ENCODE measurements at places on chromosomes 2 and 18.

DNA sequence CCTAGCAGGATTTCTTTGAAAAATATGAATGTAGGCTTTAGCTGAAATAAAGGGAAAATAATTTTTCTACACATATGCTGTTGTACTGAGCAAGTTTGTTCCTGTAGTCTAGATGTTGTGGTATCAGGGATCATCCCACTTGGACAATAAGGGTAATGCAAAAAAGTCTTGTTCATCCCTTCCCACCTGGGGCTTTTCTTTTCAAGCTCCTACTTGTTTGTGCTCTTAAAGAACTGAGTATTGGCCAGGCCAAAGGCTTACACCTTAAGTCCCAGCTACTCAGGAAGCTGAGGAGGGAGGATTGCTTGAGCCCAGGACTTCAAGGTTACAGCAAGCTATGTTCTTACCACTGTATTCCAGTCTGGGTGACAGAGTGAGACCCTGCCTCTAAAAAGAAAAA, 35.5 kb downstream of the ZC3H6 start:
- no peak for DNase-seq

DNA sequence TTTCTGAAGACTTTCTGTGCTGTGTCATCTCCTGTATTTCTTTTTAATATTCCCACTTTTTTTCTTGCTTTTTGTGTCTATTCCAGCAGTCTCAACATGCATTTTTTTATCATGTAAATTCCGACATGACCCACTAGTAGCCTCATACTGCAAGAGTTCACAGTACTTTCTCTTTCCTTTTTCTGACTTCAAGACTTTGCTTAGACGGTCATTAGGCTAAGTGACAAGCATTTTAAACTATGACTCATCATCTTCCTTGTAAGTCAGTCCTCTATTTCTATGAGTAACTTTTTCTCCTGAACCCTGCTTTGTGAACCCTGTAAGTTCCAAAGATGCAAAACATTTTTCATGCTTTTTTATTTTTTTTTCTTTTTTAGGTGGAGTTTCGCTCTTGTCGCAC, 381.2 kb downstream of the TXNL1 start:
- no peak for DNase-seq

GRCh38 chr2:109446278-109447131, 167.3 kb downstream of the SEPTIN10 start:
- DNase-seq, result no peak

DNA sequence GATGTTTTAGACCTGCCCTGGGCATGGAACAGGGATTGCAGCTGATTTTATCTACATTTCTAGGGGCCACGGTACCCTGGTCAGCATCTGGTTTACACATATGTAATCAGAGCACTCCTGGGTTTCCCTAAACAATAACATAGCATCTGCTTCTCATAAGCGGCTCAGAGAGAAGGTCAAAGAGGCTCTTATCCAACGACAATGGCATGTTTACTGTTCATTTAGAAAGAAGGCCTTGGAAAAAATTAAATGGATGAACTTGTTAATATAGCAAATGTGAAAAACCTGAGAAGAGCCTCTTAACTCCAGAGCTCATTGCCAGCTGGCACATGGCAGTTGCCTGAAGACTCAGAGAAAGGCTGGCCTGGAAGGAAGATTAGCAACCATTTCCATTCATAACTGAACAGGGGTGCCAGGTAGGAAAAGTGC, 202.8 kb upstream of the THUMPD2 start:
- no peak for DNase-seq

- DNase-seq, result no peak
Measured at GRCh38 chr2:10910625-10911024, 1.1 kb upstream of the KCNF1 start.

DNA sequence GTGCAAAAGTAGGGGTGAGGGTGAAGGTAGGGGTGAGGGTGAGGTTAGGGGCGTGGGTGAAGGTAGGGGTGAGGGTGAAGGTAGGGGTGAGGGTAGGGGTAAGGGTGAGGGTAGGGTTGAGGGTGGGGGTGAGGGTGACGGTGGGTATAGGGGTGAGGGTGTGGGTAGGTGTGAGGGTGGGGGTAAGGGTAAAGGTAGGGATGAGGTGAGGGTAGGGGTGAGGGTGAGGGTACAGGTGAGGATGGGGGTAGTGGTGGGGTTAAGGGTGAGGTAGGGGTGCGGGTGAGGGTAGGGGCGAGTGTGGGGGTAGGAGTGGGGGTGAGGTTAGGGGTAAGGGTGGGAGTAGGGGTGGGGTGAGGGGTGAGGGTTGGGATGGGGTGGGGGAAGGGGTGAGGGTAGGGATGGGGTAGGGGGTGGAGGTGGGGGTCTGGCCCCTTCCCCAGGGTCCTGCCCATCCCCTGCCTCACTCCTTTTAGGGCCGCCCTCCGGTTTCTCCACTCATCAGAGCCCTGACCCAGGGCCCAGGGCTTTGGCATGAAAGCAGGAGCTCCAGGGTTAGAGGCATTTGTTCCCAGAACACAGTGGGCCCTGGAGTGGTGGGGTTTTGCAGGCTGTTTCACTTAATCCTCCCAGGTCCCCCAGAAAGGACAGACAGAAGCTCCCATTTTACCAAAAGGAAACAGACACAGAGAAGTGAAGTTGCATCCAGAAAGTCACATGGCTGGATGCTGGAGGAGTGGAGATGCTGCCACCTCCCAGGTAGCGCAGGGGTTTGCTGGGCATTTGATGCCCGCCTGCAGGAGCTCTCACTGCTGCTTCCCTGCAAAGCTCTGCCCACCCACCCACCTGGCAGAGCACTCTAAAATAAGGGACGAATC, 26.9 kb downstream of the SNORC start:
- DNase-seq, result no peak

DNA sequence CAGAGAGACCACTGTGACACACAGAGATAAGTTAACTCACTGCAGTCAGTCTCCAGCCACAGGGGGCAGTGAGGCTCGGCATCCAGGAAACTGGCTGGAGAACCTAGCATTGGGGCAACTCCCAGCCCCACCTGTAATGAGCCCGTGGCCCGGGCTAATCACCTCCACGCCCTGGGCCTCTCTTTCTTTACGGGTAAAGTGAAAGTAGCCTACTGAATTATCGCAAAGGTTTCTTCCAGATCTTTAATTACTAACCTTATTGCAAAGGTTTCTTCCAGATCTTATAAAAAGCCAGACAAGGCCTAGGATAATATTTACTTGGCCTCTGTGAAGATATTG, 45.7 kb upstream of the ACAA2 start:
- DNase-seq, result no peak

GRCh38 chr18:10101729-10102128, 187.9 kb downstream of the VAPA start:
- DNase-seq, result no peak

- no peak for DNase-seq
Measured at GRCh38 chr2:114709936-114710850, 267.8 kb downstream of the DPP10 start.

DNA sequence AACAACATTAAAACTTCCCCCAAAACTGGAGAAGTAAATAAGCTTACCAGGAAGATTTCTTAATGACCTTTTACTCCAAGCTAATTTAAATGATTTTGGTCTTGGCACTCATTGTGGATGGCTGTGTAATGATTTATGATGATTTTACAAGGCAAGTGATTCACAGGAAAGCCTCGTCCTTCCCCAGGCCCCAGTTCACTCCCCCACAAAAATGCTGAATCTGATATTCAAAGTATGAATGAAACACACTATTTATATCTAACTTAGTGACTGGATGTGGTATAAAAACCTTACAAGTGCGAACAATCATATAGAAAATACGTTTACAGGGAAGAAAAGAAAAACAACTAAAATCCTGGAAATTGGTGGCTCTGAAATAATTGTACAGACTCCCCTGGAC, 49.8 kb downstream of the ZNF516 start:
- no peak for DNase-seq

DNA sequence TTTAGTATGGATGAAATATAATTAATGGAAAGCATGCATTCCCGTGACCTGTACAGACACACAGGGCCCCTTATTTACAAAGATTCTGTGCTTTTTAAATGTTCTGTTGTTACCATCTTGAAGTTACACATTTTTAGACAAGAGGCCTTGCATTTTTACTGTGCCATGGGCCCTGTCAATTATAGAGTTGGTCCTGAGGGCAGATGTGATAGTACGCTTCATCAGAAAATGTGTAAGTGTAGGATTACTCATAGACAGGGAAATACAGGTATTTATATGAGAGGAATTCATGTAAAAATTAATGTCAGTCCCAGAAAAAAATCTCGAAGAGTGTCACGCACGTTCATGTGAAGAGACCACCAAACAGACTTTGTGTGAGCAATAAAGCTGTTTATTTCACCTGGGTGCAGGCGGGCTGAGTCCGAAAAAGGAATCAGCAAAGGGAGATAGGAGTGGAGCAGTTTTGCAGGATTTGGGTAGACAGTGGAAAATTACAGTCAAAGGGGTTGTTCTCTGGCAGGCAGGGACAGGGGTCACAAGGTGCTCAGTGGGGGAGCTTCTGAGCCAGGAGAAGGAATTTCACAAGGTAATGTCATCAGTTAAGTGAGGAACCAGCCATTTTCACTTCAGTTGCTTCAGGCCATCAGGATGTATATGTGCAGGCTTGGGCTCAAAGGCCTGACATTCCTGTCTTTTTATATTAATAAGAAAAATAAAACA, 12.2 kb upstream of the ALPK2 start:
- DNase-seq, result no peak

DNA sequence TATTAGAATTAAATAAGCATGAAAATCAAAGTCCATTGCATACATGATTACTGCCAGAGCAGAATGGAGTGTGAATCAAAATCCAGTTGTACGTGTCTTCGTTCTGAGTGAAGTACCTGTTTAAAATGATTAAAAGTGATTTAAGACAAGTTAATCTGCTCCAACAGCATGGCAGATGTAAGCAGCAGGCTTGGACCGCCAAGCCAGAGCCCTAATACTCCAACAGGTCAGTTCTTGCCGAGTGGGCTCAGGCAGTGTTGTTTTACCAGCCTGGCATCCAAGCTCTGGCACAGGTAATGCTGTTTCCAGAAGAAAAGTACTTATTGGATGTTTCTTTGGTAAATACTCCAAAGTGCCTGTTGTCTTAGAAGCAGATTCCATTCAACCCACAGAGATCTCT, 171.4 kb upstream of the EPAS1 start:
- no peak for DNase-seq

- DNase-seq, result no peak
Measured at GRCh38 chr18:49865401-49865800, 52.1 kb upstream of the ACAA2 start.

GRCh38 chr18:3712491-3712890, 262.5 kb downstream of the TGIF1 start:
- DNase-seq, result no peak

DNA sequence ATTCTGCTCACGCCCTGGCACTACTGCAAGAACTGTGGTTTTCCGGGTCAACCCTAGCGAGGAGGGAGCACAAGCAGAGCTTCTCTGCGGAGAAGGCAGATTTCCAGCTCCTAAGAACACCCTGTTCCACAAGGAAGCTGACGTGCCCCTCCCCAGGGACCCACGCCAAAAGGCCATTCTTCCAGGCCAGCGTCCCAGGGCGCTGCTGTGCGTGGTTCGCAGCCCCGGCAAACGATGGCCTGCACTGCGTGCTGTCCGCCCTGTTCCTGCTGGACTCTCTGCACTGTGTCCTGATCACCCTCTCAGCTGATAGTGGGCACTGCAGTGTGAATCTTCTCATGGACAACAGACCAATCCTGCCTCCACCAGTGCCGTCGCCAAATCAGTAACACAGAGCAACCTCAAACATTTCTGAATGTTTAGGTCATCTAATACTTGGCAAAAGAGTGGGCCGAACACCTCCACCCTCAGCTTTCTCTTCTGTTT, 49.1 kb downstream of the ADI1 start:
- DNase-seq, result no peak

DNA sequence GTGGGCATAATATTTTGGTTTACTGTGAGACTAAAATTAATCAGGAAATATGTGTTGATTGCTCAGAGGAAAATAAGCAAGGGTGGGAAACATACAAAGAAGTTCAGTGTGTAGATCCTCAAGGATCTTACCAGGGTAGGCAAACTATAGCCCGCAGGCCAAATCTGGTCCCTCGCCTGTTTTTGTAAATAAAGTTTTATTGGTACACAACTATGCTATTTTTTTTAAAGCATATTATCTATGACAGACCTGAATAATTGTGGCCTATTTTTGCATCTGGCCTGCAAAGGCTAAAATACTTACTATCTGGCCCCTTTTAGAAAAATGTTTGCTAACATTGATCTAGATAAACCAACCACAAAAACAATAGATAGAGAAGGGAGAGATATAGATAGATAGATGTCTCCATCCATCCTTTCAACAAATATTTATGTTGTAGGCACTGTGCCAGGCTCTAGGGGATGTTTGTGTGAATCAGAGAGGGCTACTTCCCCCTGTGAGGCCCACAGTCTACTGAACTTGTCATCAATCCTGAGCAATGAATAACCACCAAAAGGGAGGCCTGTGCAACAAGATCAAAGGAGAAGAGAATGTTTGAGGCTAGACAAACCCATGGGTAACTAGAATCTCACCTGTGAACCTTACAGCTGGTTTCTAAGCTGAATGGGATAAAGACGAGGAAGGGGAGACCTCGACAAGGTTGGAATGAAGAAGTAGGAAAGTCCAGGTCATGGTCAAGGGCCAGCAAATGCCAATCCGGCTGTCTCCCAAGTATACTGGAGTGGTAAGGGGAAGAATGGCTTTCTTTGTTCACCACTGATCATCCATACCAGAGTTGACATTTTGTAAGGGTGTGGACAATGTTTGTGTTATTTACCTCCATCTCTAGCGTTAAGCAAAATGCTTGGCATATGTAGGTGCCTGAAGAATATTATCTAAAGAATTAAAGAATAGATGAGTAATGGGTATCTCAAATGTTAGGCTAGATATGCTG, 23.6 kb downstream of the ALPK2 start:
- DNase-seq, result no peak

DNA sequence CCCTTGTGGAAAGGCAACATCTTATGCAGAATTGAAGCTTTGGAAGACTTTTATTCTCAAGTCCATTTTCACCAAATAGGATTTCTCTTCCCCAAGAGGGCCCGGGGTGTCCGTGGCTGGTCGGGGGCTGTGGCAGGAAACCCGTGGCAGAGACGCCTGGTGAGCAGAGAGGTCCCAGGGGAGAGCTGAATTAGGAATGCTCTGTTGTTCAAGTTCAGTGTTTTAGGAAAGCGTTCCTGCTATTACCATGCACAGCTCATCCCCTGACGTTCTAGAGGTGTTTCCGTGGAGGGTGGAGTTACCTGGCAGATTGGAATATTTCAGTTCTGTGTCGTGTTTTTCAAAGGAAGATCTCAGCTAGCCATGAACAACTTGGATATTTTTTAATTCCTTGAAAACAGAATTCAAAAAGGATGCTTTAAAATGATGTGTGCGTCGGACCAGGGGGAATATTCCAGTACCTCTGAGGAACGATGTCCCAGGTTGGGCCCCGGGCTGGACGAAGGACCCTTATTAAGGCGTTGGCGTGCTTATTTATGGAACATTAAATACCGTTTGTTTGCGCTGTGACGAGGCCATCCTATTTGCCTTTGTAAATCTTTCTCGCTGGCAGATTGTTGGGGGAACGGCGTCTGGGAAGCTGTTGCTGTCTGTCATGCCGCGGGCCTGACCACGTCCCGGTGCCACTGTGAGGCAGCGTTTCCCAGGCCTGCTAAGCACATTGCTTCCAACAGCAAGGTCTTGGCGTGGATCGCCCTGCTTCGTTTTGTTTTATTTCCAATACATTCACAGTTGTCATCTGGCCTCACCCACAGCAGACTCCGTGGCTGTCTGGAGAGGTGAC, 8.2 kb downstream of the NFATC1 start:
- no peak for DNase-seq

GRCh38 chr2:182499706-182500470, 73.1 kb upstream of the PDE1A start:
- no peak for DNase-seq

GRCh38 chr18:71727909-71728308, 816.2 kb downstream of the CBLN2 start:
- no peak for DNase-seq

GRCh38 chr2:11680182-11680900, 10.3 kb upstream of the NTSR2 start:
- no peak for DNase-seq

All from stimulated activated CD8-positive, alpha-beta memory T cell treated with anti-CD3 and anti-CD28 coated beads, Interleukin-15, amount 100 ng/mL, for 24 hours (primary cell).